ENCODE measurements at places on chromosomes 5 and 9. TPM values are rescaled to one million over a fixed set of nuclear protein-coding genes. Genes with fewer than 3 reads are reported as not detected.

GRCh38 chr5:82295959-82296531 lies 17.9 kb upstream of the RPS23 start:
- no peaks in the 10 kb centered on the region for H3K4me1 ChIP-seq
- H3K4me3 ChIP-seq, result no peak overlapping the region
- H3K36me3 ChIP-seq, result no peaks in the 10 kb centered on the region
- no peak overlapping the region for H3K27ac ChIP-seq

GRCh38 chr5:122424132-122424531 lies 112.1 kb downstream of the SNCAIP start:
- DNase-seq, result no peak
- H3K4me3 ChIP-seq, result no peak overlapping the region
- H3K27ac ChIP-seq, result no peak overlapping the region
- no peaks in the 10 kb centered on the region for H3K4me1 ChIP-seq
- H3K36me3 ChIP-seq, result no peaks in the 10 kb centered on the region
- H3K27me3 ChIP-seq, result no peaks in the 10 kb centered on the region

- no peaks in the 10 kb centered on the region for H3K27me3 ChIP-seq
- no peaks in the 10 kb centered on the region for H3K4me1 ChIP-seq
- H3K36me3 ChIP-seq, result no peaks in the 10 kb centered on the region
- DNase-seq, result no peak
These were observed 260.3 kb upstream of the DAPK1 start for GRCh38 chr9:87237336-87237735.

GRCh38 chr5:169218861-169219260 lies 82.1 kb downstream of the SLIT3 start:
- DNase-seq, result no peak
- no peaks in the 10 kb centered on the region for H3K27me3 ChIP-seq
- no peaks in the 10 kb centered on the region for H3K36me3 ChIP-seq
- no peak overlapping the region for H3K4me3 ChIP-seq
- H3K4me1 ChIP-seq, result no peaks in the 10 kb centered on the region

DNA sequence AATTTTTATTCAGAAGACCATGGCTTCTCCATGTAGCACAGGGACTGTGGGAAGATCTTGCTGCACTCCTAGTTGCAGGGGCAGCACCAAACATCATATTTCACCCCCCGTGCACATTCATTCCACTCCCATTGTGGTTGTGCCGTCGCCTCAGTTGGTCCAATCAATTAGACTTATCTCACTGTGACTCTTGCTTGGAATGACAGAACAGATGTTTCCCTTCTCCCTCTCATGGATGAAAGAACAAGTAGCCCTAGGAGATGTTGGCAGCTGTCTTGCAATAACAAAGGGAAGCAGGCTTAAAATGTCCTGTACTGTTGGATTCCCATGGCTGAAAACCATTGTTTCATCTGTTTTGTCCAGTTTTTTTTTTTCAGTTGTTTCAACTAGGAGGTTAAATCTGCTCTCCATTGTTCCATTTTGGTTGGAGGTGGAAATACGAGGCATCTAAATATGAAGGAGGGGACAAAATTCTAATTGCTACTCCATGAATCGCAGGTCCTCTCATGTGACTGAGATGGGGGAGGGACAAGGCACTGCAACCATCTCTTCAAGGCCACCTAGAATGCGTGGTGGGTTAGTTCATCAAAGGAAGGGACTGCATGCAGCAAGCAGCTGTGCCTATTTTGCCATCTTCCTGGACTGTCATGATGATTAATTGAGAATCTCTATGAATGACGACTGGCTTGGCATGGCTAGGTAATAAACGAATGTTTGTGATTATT lies 214.4 kb downstream of the NSG2 start:
- H3K4me1 ChIP-seq, result no peaks in the 10 kb centered on the region
- no peaks in the 10 kb centered on the region for H3K36me3 ChIP-seq
- no peak for DNase-seq
- no peaks in the 10 kb centered on the region for H3K27me3 ChIP-seq
- H3K4me3 ChIP-seq, result no peak overlapping the region

GRCh38 chr9:117365438-117365837 lies 49.4 kb downstream of the ASTN2 start:
- no peaks in the 10 kb centered on the region for H3K36me3 ChIP-seq
- no peaks in the 10 kb centered on the region for H3K27me3 ChIP-seq
- H3K27ac ChIP-seq, result no peak overlapping the region
- no peaks in the 10 kb centered on the region for H3K4me1 ChIP-seq
- no peak for DNase-seq

DNA sequence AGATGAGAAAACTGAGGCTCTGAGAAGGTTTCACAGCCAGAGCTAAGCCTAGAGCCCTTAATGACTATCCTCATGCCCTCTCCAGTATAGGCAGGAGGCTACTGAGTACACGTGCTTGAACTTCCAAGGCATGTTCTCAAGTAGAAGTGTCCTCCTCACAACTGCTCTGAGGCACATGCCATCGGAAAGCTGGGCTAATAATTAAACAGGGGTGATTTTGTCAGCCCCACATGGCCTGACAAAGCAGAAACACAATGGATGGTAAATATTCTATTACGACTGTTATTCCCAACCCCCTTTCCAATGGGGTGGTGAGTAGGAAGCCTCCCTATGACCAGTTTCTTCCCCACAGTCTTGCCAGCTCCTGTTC lies 34.3 kb downstream of the KCNIP1 start:
- no peak overlapping the region for H3K4me3 ChIP-seq
- no peak overlapping the region for H3K27ac ChIP-seq
- no peaks in the 10 kb centered on the region for H3K36me3 ChIP-seq
- H3K27me3 ChIP-seq, result no peaks in the 10 kb centered on the region

DNA sequence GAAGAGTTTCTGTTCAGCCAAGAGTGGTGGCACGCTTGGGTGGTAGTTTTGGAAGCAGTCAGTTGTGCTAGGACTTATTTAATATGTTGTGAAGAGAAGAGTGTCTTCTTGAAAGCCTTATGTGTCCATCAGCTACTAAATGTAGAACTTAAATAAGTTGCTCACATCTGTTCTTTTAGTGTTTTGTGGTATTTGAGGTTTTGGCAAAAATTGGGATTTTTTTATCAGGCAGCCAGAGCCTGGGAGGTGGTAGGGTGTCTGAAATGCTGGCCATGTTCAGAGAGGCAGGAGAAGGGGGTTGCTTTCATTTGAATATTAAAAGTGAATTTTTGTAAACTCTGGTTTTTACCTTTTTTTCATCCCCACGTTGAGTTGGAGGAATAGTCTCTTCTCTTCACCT lies 24.2 kb upstream of the ZBTB34 start:
- H3K27ac ChIP-seq, result no peak overlapping the region
- H3K27me3 ChIP-seq, result no peaks in the 10 kb centered on the region
- H3K4me3 ChIP-seq, result no peak overlapping the region
- H3K36me3 ChIP-seq, result peaks cover 8% of the 10 kb centered on the region
- no peak for DNase-seq

DNA sequence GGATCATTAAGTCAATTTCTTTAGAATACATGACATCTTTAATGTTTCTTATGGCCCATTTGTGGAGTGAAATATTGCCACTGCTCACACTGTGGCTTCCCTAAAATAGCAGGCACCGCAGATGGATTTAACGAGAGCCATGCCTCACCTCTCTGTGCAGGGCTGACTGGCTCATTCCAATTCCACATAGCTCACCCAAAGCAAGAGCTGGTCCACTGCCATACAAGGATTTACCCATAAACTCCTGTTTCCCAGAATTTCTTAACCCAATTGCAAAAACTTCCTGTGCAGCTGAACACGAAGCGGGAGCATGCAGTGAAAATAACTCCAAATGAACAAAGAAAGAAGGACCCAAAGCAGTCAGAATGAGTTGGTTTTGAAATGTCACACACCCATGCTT lies 159.5 kb downstream of the BAAT start:
- H3K27ac ChIP-seq, result no peak overlapping the region
- no peaks in the 10 kb centered on the region for H3K27me3 ChIP-seq
- H3K4me1 ChIP-seq, result no peaks in the 10 kb centered on the region
- DNase-seq, result no peak
- no peaks in the 10 kb centered on the region for H3K36me3 ChIP-seq

DNA sequence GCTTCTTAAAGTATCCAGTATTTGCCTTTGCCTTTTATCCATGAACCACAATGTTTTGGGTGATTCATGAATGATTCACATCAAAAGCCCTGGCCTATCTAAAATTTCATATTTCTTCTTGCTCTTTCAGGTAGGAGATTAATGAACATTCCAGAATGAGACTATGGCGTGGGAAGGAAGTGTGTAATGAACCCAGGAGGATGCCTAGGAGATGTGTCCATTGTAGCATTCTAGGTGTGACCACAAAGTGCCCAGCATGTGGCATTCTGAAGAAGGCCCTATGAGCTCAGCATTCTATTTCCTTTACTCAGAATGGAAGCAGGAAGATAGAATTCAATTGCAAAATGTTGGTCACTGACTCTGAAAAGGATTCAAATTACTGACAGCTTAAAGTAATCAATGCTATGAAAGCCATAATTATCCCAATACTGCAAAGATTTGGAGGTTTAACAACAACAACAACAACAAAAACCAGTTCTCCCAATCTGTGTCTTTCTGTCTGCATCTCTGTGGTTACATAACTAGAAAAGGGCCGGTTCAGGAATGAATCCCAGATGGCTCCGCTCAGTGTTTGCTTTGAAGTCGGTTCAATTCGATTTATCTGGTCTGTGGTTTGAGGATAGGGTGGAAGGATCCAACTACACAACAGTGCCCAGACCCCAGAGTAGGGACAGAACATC lies 126.7 kb downstream of the FOXD1 start:
- no peak overlapping the region for H3K4me3 ChIP-seq
- peaks cover 7% of the 10 kb centered on the region for H3K4me1 ChIP-seq
- no peaks in the 10 kb centered on the region for H3K27me3 ChIP-seq
- H3K27ac ChIP-seq, result peak overlapping the region; percentile 41

- H3K4me3 ChIP-seq, result no peak overlapping the region
- DNase-seq, result no peak
- peaks cover 5% of the 10 kb centered on the region for H3K36me3 ChIP-seq
- no peaks in the 10 kb centered on the region for H3K4me1 ChIP-seq
- no peak overlapping the region for H3K27ac ChIP-seq
- no peaks in the 10 kb centered on the region for H3K27me3 ChIP-seq
These were observed 22.1 kb upstream of the FRMD3 start for GRCh38 chr9:83560169-83560826.

DNA sequence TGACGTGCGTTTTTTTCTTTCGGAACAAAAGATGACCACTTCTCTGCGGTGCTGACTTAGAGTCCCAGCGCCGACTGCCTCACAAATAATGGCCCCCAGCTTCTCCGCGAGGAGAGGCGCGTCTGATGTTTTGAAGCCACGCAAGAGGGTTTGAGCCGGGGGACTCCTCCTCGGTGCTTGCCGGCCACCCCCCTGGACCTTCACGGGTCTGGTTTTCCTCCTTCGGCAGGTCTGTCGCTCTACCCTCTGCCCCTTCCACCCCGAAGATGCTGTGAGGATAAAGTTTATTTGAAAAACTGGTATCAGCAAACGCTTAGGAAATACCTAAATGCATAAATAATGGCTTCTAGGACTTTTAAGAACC lies 584 bp downstream of the USP20 start:
- H3K4me3 ChIP-seq, result peak overlapping the region; percentile 80
- no peak for DNase-seq
- H3K27me3 ChIP-seq, result no peaks in the 10 kb centered on the region
- peaks cover 24% of the 10 kb centered on the region for H3K36me3 ChIP-seq

GRCh38 chr9:14281876-14282275 lies 32.1 kb downstream of the NFIB start:
- H3K4me1 ChIP-seq, result peaks cover 11% of the 10 kb centered on the region
- no peak for DNase-seq
- H3K36me3 ChIP-seq, result no peaks in the 10 kb centered on the region
- no peak overlapping the region for H3K27ac ChIP-seq

DNA sequence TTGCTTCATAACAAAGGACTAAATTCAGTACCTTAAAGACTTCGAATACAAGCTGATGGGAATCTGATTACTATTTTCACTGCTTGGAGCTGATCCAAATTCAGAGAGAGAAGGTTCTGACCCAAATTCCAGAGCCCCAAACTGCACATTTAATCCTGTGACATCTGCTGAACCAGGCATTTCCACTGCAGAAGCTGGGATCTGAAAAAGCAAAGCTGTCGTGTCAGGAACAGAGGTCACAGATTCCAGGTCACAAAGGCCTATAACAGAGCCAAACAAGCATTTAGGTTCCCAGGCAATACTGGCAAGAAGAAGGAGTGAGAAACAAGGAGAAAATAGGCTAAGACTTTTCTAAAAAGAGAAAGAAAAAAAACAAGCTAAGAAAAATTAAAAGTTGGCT lies 105.3 kb downstream of the UBAP2 start:
- no peak overlapping the region for H3K27ac ChIP-seq
- H3K4me1 ChIP-seq, result no peaks in the 10 kb centered on the region
- no peak for DNase-seq

- H3K27me3 ChIP-seq, result peaks cover 2% of the 10 kb centered on the region
- H3K4me1 ChIP-seq, result no peaks in the 10 kb centered on the region
- no peak for DNase-seq
- no peaks in the 10 kb centered on the region for H3K36me3 ChIP-seq
- H3K4me3 ChIP-seq, result no peak overlapping the region
These were observed 6.0 kb upstream of the CCIN start for GRCh38 chr9:36163049-36163785.

- H3K27me3 ChIP-seq, result no peaks in the 10 kb centered on the region
- H3K27ac ChIP-seq, result no peak overlapping the region
- H3K4me3 ChIP-seq, result no peak overlapping the region
- H3K4me1 ChIP-seq, result no peaks in the 10 kb centered on the region
- H3K36me3 ChIP-seq, result no peaks in the 10 kb centered on the region
These were observed 128.3 kb upstream of the HAPLN1 start for GRCh38 chr5:83848941-83849340.

GRCh38 chr5:140075371-140075770 lies 32.3 kb upstream of the NRG2 start:
- H3K4me1 ChIP-seq, result no peaks in the 10 kb centered on the region
- H3K4me3 ChIP-seq, result no peak overlapping the region
- no peak overlapping the region for H3K27ac ChIP-seq
- no peaks in the 10 kb centered on the region for H3K27me3 ChIP-seq
- no peaks in the 10 kb centered on the region for H3K36me3 ChIP-seq

- peaks cover 16% of the 10 kb centered on the region for H3K4me1 ChIP-seq
These were observed 603 bp downstream of the DENND1A start for GRCh38 chr9:123929177-123929869.

GRCh38 chr9:133994353-133995011 lies 2.4 kb upstream of the VAV2 start:
- DNase-seq, result peak; percentile 67
- no peak overlapping the region for H3K4me3 ChIP-seq
- H3K27ac ChIP-seq, result no peak overlapping the region
- H3K4me1 ChIP-seq, result no peaks in the 10 kb centered on the region
- H3K36me3 ChIP-seq, result no peaks in the 10 kb centered on the region

The IFNA1 gene
- total RNA-seq, result not detected

The PCDHB10 gene
- total RNA-seq, result 5.7 TPM

The KIF12 gene
- not detected for total RNA-seq

The CCDC171 gene
- 18.8 TPM for total RNA-seq

The KIF20A gene
- total RNA-seq, result not detected

The ADAMTS19 gene
- total RNA-seq, result 2.7 TPM

The IFNA2 gene
- not detected for total RNA-seq

The CATSPER3 gene
- total RNA-seq, result 1.3 TPM

The WDR31 gene
- total RNA-seq, result 2.8 TPM

The RASEF gene
- 0.21 TPM for total RNA-seq

The TAF11L8 gene
- not detected for total RNA-seq

The PCDHA3 gene
- 3.5 TPM for total RNA-seq

The SLC46A2 gene
- 1.8 TPM for total RNA-seq

The EIF4EBP3 gene
- total RNA-seq, result 12.3 TPM

The TMEM232 gene
- 2.4 TPM for total RNA-seq

The KCNIP1 gene
- 9.2 TPM for total RNA-seq
